Psoas muscle (tissue), 8 donors: ENCODE measurements at places on chromosomes 12 and 14. TPM values are rescaled to one million over a fixed set of nuclear protein-coding genes. Genes with fewer than 3 reads are reported as not detected.

DNA sequence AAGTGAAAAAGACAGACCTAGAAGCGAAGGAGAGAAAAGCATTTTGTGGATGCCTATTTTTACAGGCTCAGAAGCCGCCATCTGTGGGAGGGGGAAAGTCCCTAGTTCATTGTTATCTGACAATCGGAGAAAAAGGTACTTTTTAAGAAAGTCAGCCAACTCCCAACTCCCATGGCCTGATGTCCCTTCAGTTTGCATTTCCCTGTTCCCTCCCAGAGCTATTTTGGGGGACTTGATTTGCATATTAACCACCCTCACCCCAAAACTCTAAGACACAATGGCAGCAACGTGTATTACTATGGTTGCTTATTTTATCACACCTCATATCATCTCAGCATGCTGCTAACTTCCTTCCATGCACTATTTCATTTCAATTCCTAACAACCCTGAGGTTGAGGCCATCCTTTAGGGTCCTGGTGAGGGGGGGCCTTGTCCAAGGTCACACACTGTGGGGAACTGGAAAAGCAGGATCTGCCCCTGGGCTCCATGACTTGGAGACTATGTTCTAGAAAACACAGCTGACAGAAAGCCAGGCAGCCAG, 18.7 kb downstream of the HVCN1 start:
- no peak for DNase-seq

The TMEM52B gene
- total RNA-seq: not detected

The PLCZ1 gene
- total RNA-seq: not detected

- DNase-seq: no peak
These were observed 50.9 kb upstream of the BCL2L14 start for GRCh38 chr12:12019881-12020280.

GRCh38 chr12:90816353-90817089, 138.5 kb downstream of the CCER1 start:
- no peak for DNase-seq

The SMIM41 gene
- total RNA-seq: not detected

DNA sequence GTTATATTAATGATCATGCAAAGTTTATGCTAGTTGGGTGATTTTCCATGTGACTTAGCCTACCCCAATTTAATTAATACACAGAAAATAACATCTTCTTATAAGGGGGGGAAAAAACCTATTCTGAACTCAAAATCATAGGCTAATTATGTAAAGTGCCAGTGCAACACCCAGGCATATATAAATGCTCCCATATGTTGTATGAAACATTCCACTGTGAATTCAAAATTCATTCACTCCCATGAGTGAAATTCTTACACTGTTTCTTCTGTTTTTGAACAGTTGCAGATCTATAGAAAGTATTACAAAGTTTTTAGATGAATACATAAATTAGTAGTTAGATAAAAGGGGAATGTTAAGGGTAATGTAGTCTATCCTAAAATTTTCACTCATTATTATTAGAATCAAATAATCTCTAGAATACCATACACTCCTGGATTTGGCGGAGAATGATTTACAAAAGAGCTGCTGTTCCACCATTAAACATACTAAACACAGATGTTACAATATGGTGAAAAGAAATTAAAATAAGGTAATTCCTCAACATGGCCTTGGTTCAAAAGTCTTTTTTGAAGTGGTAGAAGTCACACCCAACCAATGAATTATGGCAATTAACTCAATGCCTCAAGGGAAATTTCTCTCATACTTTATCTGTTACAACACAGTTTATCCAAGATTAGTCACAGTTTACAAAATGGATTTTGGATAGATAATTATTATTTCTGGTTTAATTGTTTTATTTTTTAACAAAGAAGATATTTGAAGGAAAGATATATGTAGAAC, 454.1 kb upstream of the FLRT2 start:
- no peak for DNase-seq

The ADSS1 gene
- total RNA-seq: 201 TPM

DNA sequence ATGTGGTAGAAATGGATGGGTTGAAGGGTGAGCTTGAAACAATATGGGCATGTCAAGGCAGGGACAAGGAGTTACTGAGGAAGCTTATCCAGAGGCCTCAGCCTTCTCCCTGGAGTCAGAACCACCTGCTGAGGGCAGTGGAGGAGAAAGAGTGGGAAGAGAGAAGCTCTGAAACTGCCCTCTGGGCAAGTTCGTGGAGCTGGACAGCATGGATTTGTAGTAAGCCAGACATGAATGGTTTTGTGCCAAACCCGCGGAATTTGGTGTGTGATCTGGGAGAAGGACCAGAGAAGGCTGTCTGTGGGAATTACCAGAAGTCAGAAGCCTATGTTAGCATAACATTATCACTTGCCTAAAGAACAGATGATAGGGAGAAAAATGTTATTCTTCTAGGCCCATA, 164.8 kb downstream of the SLC41A2 start:
- no peak for DNase-seq

DNA sequence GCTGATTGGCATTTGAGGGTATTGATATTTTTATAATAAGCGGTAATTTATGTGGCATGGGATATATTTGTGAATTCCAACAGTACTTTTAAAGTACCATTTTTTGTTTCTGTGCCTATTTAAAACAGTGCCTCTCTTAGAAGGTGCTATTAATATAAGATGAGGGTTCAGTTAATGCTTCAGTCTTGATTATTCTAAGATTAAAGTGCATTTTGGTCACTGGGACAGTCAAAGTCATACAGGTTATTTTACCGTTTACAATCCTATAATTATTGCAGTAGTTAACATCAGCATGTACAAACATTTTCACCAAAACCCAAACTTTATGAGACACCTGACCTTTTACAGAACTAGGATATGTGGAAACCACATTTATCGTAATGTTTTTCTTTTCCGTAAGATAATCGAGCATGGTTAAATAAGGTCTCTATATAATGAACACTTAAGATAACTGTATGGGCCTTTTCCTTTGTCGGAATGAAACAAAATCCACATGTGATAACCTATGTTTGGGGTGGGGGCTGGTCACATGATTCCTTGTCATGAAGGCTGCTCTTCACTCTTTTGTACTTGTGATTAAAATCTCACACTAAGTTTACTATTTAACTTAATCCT, 37.7 kb upstream of the DNM1L start:
- DNase-seq: no peak

DNA sequence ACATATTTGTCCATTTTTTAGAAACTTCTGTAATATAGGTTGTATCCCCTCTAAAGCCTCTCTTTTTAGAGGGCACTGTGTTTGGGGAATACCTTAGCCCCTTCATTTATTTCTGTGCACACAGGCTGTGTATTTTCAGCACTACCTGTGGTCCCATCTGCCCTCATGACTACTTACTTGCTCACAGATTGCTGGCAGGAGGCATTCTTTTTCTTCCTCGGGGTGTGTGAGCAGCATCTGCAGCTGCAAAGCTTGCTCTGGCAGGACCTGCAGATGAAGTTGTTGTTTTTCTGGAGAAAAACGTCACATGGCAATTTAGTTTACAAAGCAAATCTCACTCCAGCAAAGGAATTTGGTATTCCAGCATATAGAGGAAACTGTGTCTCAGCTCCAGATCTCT, 24.3 kb downstream of the ANG start:
- DNase-seq: no peak

DNA sequence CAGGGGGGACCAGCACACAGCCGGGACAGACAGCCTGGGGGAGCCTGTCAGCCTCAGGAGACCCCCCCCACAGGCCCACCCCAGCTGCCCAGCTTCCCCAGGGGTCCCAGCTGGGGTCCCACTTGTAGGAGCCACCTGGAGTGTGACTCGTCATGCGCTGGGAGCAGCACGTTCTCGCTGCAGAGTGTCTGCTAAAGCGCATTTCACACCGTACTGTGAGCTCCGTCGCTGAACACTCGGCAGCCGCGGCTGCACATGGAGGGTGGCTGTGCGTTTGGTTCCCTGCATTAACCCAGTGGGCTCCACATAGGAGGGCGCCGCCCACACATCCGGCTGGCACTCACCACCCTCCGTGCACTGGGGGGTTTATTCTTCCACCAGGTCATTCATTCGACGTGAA, 56.7 kb downstream of the FBRSL1 start:
- DNase-seq: no peak

GRCh38 chr12:81249976-81250375, 172.1 kb downstream of the ACSS3 start:
- DNase-seq: no peak

DNA sequence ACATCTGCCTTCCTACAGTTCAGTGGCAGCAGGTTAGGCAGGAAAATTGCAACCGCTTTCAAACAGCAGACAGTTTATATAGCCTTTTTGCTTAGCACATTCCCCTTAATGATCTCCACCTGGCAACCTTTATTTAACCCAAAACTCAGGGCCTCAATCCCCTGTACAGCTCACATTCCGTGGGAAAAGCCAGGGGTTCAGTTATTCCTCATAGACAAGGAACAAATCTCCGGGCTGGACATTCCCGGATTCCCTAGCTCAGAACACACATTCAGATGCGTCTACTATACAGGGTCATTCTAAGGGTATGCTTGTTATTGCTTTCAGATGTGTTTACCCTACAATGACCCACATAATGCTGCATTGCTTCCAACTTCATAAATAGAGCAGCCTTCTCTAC, 73.8 kb upstream of the DCN start:
- no peak for DNase-seq

- DNase-seq: no peak
These were observed 458.8 kb downstream of the GLT1D1 start for GRCh38 chr12:129312048-129312447.

DNA sequence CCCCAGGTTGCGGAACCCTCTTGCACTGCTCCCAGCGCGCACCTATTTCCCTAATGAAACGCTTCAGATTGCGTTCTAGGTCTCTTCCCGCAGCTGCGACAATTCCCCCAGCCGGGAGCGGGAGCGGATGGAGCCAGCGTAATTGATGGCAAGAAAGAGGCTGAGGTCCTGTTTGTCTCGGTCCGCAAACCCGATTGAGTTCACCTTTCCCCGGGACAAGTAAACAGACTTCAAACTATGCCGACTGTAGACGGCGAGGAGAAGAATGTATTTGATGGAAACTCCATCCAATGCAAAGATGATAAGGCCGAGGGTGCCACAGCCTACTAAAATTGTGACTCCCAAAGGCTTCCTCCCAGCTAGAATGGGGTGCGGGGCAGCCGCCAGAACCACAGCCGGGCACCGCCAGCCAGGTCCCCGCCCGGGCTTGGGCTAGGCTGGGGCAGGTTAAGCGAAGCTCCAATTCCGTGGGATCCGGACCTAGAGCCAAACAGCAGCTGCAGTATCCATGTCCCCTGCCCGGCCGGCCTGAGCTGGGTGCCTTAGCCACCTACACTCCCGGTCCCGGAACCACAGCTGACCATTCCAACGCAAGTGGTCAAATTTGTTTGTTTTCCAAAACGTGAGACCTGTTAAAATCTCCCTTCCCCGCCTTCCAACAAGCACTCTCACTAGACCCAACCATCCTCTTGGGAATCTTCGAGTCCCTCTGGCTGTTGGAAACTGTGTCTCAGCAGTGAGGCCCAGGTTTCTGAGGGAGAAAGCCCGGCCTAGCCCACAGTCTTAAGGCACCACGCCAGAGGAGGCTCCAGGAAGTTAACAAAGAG, 5.5 kb downstream of the NKX2-1 start:
- DNase-seq: no peak

The GYS2 gene
- not detected for total RNA-seq

- DNase-seq: no peak
These were observed 101.1 kb downstream of the RFLNA start for GRCh38 chr12:124395986-124396385.
